CD4-positive, alpha-beta T cell treated with Interleukin-1 beta for 1 hour (primary cell): ENCODE measurements at places on chromosomes 4 and X.

- no peak for DNase-seq
Observed at GRCh38 chr4:77910676-77911075, 48.0 kb downstream of the MRPL1 start.

- no peak for DNase-seq
Observed at GRCh38 chr4:184215709-184216328, 1.9 kb downstream of the ENPP6 start.

- DNase-seq: no peak
Observed at GRCh38 chrX:26192204-26192603, at the start of gene MAGEB6. Gene MAGEB6 (plus strand): TSS chrX:26192440. CDS start chrX:26193847, 1,407 bp downstream.

GRCh38 chrX:21958916-21959315, 18.4 kb downstream of the SMS start:
- no peak for DNase-seq

GRCh38 chr4:117626664-117627063, 407.6 kb upstream of the NDST3 start:
- DNase-seq: no peak

DNA sequence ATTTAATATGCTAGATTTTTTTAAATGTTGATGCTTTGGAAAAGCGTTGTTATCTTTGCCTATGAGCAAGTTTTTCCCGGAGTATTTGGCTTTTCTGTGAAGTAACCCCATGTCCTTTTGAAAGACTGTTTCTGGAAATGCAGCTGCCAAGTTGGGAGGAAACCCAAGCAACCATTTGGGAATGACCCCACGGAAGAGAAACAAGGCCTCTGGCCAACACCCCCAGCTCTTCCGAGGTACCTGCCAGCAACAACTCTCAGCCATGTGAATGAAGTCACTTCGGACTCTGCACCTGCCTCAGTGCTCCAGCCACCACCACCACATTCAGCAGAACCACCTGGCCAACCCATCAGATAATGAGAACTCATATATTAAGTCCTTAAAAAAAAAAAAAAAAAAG, 36.2 kb upstream of the DHRSX start:
- no peak for DNase-seq

DNA sequence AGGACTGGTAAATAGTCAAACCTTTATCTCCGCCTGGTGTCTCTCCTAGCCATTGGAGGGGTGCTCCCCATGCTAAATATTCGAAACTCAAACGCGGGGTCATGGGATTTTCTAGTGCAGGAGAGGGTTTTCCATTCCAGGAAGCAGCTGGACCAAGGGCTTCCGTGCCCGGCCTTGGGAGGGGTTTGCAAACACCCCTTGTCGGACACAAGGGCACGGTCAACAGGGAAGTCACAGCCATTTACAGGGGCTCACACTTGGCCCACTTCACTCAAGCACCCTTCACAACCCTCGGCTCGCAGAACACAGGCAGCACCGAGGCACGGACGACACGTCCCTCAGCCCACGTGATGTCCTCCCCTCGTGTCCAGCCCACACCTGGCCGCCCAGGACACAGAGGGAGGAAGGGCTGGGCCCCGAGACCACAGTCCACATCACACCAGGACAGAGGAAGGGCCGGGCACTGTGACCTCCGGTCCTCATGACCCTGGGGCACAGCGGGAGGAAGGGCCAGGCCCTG, 10.3 kb upstream of the PLCXD1 start:
- DNase-seq: no peak

DNA sequence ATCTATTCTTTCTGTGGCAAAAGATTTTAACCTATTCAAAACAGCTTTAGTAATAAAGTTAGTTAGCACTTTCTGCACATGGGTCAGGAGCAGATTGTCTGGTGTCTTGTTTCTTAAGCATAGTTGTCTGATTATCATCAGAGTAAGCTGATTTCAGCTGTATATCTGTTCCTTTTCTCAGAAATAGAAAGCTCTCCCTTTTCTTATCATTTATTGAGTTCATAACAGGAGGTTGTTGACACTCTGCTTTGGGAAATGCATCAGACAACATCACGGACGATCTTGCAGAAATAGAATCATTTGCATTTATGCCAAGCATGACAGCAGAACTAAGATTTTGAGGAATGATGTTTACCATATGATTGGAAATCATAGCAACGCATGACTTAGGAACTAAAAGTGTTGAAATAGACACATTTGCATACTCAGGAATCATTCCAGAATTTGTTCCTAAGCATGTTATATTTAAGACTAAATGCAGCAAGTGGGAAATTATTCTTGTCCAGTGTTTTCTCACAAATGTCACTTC, 66.7 kb downstream of the RBMX2 start:
- DNase-seq: no peak

DNA sequence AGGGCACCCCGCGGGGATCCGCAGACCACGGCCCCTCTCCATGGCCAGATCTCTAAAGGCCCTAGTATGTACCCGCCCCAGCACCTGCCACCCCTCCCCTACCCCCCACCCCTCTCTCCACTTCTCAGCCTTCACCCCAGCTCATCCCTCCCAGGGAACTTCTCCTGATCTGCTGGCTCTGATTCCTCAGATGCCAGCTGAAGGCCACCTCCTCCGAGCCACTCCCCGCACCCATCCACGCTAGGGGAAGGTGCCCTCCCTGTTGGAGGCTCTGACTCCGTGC, 11.9 kb downstream of the PSAPL1 start:
- DNase-seq: no peak

DNA sequence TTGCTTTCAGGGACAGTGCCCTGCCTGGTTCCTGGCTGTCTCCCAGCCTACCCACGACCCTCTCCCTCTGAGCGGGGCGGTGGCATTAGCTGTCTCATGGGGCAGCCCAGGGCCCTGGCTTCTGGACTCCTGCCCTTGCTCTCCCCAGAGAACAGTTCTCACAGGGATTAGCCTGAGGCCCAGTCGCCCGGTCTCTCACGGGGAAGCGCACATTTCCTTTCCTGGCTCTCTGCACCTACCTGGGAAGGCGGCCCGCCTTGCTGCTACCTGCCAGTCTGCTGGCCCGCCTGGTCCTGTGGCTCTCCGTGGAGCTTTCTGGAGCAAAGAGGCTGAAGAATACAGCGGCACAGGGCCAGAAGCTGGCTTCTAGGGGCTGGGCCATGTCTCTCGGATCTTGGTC, 128.4 kb downstream of the FHDC1 start:
- no peak for DNase-seq

- no peak for DNase-seq
Observed at GRCh38 chr4:35972814-35973213, 271.5 kb downstream of the ARAP2 start.

DNA sequence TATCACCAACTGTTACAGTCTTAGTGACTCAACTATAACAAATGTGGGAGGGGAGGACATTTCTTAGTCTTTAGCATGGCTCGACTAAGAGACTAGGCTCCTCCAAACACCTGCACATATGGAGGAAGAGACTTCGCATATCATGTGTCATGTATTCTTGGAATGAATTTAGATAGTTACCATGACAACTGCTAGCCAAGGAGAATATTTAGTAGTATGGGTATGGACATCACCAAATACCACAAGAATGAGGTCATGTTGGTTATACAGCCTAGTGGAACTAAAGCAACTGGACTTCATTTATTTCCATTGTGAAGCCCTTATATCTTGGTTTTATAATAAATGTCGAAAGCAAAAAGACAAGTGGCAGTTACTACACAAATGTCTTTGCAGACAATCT, 512.3 kb downstream of the CFAP47 start:
- DNase-seq: no peak

DNA sequence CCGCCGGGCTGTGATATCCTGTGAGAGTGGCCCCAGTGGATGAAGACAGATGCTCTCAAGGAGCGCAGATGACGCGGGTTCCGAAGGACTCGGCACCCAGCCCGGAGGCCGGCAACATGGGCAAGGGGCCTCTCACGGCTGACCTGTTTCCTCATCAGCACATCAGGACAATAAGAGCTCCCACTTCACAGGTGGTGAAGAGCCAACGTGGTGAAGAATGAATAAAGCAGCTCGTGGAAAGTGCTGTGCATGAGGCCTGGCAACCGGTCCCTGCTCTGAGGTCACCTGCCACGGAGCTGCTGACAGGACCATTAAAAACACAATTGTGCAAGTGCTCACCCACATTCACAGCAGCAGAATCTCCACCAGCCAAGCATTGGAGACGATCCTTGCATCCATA, 22.9 kb downstream of the ABLIM2 start:
- DNase-seq: no peak

- no peak for DNase-seq
Observed at GRCh38 chrX:139203651-139204570, 326.6 kb upstream of the F9 start.

DNA sequence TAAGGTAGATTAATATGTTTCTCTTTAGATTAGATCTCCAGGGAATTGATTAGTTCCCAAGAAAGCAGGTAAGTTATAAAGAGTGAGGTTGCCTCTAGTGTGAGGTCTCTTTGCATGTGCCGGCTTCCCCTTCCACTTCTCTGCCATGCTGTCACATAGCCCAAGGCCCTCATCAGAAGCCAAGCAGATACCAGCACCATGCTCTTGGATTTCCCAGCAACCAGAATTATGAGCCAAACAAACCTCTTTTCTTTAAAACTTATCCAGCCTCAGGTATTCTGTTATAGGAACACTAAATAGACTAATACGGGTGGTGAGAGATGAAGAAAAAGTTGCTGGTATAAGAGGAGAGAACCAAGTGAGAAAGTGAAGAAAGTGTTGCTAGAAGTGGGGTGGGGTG, 15.1 kb downstream of the ANKRD50 start:
- DNase-seq: no peak

DNA sequence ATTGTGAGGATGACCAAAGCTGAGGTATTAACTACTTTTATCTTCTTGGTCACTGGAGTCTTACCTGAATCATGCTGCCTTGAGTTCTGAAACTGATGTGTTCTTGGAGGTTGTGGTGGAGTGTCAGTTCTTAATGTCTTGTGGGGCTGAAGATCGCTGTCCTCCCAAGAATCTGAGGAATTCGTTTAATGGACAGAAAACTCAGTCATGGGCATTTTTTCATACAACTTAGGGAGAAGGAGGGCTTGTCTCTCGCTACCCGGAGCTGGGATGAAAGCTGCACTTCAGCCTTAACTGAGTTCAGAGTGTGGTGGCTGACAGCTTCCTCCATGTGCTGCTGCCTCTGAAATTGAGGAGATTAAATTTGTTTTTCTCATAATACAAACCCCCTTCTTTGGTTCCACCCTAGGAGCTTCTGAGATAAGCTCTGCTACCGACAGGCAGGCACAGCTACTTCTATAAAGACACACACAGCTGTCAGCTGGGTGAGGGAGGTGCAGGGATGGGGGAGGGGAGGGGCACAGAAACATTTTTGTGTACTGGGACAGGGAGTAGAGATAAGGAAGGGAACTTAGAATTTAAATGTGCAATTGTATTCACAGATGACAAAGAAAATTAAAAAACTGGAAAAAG, 30.8 kb downstream of the RBBP7 start:
- no peak for DNase-seq

GRCh38 chr4:67456577-67457196, 88.6 kb downstream of the CENPC start:
- no peak for DNase-seq

DNA sequence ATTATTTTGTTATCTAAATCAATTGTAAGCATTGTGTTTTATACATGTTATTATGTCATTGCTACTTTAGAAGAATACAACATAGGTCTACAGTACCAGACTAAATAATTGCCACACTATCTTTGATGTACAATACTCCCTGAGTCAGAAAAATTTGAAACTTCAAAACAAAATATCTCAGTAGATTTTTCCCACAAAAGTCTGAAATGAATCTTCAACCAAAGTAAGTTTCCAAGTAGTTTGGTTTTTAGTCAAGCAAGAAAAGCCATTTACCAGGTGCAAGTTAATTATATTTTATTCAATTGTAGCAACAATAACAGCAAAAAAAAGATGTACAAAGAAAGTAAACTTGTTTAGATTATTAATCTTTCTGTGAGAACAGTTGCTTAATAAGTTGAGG, 11.4 kb upstream of the PARM1 start:
- no peak for DNase-seq

GRCh38 chr4:93467484-93468155, 360.9 kb upstream of the ATOH1 start:
- no peak for DNase-seq

- DNase-seq: no peak
Observed at GRCh38 chr4:13984991-13985800, 357.7 kb upstream of the BOD1L1 start.

- DNase-seq: no peak
Observed at GRCh38 chr4:35516102-35516501, 728.2 kb downstream of the ARAP2 start.

DNA sequence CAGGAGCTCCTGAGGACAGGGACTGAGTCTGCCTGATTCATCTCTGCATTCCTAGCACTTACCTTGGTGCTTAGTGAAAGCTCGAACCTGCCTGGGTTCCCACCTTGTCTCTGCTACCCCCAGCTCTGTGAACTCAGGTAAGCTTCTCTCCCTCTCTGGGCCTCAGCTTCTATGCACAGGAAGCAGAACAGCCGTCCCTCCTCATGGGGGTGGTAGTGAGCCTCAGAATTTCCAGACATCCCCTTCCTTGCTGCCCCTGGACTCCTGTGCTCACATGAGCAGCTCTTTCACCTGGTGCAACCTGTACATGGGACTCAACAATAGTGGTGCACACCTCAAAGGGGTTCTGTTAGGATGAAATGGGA, 50.8 kb downstream of the HTRA3 start:
- no peak for DNase-seq

DNA sequence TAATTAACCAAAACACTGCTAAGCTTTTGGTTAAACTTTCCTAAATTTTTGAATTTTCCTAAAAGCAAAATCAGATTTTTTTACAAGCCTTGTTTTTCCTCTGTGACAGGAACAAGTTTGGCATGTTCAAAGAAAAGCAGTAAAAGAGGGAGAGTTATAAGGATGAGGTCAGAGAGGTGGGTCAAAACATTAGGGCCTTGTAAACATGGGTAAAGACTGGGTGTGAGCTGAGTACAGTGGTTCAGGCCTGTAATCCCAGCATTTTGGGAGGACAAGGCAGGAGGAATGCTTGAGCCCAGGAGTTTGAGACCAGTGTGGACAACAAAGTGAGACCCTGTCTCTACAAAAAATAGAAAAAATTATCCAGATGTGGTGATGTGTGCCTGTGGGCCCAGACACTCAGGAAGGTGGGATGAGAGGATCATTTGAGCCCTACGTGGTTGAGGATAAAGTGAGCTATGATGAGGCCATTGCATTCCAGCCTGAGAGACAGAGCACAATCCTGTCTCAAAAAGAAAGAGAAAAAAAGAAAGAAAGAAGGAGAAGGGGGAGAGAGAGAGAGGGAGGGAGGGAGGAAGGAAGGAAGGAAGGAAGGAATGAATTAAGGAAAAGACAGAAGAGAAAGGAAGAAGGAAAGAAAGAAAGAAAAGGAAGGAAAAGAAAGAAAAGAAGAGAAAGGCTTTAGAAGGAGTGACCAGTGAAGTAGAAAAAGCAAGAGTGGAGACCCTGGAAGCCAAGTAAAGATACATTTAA, 17.0 kb upstream of the FRYL start:
- no peak for DNase-seq

- DNase-seq: no peak
Observed at GRCh38 chrX:7145454-7145853, 2.1 kb upstream of the STS start.

- DNase-seq: no peak
Observed at GRCh38 chr4:166802346-166802745, 431.9 kb downstream of the SPOCK3 start.

GRCh38 chr4:170089668-170090351, at the start of gene AADAT:
Gene AADAT (minus strand): TSS chr4:170089956. CDS start chr4:170089690, 266 bp downstream.
- DNase-seq: no peak
